Activated CD4-positive, alpha-beta T cell treated with anti-CD3 and anti-CD28 coated beads for 24 hours (primary cell): ENCODE measurements at places on chromosomes 16 and 17.

- no peak for DNase-seq
Observed at GRCh38 chr16:81212830-81213465, 25.5 kb upstream of the BCO1 start.

GRCh38 chr16:89026121-89026612 is 49.2 kb upstream of the CBFA2T3 start:
- DNase-seq = peak; percentile 33

DNA sequence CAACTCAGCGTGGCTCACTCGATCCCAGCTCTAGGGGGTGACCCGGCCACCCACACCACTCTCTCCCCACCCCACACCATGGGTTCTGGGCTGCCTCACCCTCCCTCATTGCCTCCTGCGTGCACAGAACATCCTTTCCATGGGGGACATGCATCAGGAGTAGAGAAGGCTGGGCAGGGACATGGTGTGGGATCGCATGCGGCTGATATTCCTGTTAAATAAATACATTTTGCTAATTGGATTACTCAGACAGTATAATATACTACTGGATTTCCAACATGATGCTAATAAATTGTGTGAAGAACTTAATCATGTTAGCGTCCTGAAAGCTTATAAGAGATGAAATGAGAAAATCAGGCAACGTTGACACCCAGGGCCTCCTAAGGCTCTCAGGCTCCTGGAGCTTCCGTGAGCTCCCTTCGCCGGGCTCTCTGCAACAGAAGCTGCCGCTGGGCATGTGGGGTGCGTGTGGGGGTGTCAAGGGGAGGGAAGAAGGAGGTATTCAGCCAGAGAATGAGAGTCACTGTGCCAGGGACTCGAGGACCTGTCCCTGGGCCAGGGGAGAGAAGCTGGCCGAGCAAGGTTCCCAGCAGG is 173.1 kb upstream of the TNRC6C start:
- DNase-seq = no peak

GRCh38 chr16:22641131-22641628 is 130.5 kb downstream of the NPIPB5 start:
- no peak for DNase-seq

GRCh38 chr17:70775679-70776078 is 606.3 kb downstream of the KCNJ2 start:
- DNase-seq = no peak

- no peak for DNase-seq
Observed at GRCh38 chr17:40614431-40615067, 33.1 kb downstream of the SMARCE1 start.

DNA sequence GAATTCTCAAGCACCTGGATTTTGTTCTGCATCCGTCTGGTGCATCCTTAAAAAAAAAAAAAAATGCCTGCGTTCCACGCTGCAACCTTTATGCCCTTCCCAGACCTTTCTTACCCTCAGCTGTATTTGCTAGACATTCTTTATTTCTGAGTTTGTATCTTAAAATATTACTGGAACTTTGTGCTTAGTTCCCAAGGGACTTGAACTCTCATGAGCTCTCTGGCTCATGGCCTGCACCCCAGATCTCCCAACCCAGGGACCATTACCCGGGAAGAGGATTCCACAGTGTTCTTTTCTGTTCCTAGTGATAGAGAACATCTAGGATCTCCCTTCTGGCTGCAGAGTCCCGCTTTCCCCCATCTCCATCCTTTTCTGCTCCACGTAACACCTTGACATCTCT is 28.9 kb upstream of the CLEC18A start:
- no peak for DNase-seq

DNA sequence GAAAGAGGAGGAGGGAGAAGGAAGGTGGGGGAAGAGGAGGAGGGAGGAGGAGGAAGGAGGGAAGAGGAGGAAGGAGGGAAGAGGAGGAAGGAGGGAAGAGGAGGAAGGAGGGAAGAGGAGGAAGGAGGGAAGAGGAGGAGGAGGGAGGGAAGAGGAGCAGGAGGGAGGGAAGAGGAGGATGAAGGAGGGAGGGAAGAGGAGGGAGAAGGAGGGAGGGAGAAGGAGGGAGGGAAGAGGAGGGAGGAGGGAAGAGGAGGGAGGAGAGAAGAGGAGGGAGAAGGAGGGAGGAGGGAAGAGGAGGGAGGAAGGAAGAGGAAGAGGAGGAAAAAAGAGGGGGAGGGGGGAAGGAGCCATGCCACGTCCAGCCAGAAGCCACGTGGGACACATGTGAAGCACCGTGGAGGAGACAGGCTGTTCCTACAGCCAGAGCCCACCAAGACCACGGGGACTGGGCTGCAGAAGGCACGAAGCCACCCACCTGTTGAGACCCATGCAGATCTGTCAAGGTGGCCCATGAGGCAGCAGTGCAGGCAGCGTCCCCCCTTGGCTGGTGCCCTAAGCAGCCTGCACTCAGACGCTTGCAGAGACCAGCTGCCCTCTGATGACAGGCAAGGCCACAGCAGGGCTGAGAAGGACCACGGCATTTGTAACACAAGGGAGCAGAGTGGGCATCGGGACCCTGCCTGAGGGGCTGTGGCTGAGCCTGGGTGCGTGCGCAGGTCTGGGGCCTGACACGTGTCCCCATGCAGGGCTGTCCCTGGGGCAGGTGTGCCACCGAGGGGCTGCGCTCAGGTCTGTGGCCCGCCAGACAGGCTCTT is 10.3 kb downstream of the NDUFAF8 start:
- no peak for DNase-seq
